ENCODE measurements at places on chromosomes 3 and 15.

DNA sequence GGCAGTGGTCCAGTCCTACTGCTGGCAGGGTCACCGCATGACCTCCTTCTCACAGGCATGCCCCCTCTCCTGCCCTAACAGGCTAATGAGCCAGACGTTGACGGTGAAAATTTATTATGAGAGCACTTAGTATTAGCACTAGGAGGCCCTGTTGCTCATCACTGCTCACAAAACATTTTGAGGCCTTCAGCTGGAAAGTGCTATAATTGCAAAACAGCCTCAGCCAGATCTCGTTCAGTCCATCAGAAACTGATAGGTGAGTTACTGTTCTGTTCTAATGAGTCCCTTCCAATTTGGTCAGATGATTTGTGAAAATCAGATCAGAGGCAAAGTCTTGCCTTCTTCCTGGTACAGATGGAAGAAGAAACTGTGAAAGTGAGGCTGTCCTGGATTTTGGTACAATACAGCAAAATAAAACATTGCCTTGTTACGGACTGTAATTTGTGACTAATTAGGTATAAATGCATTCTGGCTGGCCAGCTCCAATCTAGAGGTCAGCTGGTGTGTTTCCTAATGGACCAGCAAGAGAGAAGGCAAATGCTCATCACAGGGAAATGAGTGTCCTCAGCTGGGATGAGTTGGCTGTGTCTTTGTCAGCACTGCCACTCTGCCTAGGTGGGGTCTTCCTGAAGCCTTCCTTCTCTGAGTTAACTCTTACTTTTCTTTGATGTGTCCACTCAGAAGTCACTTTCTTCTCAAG lies 316.8 kb downstream of the CHST2 start:
- no peak for DNase-seq

DNA sequence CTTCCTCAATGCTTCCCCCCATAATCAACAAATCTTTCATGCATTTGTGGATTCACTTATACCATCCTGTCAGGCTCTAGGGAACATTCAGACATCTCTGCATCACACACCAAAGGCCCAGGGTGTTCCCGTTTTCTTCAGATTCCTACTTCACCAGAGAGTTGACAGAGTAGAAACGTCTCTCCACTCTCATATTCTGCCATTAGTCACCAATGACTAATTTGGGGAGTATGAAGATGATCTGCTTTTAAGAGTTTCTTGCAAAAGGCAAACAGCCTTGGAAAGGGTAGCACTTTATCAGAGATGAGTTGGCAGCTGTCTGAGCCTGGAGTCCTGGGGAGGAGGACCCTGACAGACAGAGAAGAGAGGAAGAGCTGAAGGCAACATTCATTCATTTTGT lies 55.8 kb upstream of the DGKG start:
- no peak for DNase-seq

GRCh38 chr3:7640787-7641186 lies 779.9 kb downstream of the GRM7 start:
- DNase-seq, result no peak

DNA sequence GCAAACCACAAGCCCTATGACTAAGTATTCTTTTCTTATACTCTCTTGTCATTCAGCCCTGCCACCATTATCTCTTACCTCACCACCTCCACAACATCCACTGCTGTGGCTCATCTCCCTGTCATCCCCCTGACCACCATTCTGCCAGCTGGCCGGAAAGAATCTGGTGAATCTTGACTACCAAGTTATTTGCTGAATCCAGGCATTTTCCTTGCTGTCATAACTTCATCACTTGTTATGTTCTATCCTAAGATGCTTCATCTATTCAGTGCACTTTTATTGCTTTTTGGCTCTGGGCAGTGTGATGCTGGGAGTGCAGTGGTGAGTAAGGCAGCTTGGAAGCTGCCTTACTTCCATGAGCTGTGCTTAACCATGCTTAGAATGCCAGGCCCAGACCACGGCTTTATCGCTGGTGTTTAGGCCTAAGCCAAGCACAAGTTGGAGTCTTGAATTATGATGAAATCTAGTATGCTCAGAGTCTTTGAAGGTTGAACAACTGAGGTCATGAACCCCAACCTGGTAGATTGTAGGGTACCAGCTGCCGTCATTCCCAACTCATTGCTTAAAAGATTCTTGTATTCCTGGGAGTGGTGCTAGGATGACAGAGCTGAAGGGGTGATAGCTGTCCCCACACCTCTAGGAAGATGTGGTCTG lies 27.0 kb upstream of the APH1B start:
- DNase-seq, result no peak

DNA sequence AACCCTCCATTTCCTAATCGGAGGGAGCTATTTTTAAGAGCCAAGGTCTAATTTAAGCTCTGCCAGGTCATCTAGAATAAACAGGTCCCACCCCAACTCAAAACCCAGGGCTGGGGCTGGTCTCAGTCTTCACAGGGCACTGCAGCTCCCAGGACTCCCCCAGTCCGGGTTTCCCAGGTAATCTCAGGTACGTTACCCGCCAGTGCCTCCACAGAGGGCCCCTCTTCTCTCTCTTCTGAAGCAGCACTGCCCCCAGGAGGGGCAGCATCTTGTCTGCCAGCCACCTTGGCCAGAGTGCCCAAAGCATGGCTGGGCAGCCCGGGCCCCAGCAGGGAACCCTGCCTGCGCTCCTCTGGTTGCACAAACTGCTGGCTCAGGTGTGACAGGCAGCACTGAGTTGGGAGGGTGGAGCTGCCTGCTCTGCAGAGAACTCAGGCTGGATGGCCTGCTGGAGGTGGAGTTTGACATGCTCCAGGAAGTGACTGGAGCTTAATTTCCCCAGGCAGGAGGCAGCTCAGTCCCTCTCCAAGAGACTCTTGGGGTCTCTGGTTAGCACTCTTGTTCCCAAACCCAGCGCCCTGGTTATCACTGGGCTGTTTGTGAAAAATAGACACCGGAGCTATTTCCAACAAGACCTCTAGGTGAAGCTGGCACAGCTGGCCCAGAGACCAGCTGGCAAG lies at the start of gene PLA2G4F:
PLA2G4F (minus strand) TSS at position 394 of the 680 bp plus-strand sequence; CDS start at position 307, 87 bp downstream.
- DNase-seq, result no peak

- DNase-seq, result no peak
Measured at GRCh38 chr15:63134245-63134985, 12.8 kb downstream of the LACTB start.

- DNase-seq, result no peak
Measured at GRCh38 chr3:33729993-33730392, 11.9 kb upstream of the CLASP2 start.

Data from psoas muscle (tissue), 8 donors.